Activated naive CD4-positive, alpha-beta T cell treated with anti-CD3 and anti-CD28 coated beads, Interleukin-2, amount 10 ng/mL, durations not matched to agents 7 days and 5 days (primary cell): ENCODE measurements at places on chromosomes 3 and 15.

DNA sequence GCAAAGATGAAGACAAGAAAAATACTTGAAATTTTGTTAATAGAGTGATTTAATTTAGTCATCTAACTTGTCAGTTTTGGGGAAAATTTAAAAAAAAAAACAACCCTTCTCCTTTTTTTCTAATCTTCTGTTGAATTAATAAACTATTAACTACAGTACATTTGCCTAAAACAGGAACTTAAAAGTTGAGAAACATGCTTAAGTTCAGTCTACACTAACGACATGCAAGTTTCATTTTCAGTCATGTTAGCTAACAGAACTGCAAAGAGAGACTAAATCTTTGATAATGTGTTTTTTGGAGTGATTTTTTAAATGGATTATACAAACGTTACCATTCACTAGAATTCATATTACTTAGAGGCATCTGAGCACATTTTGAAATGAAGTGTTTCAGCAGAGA lies 71.9 kb upstream of the MBNL1 start:
- DNase-seq, result no peak

DNA sequence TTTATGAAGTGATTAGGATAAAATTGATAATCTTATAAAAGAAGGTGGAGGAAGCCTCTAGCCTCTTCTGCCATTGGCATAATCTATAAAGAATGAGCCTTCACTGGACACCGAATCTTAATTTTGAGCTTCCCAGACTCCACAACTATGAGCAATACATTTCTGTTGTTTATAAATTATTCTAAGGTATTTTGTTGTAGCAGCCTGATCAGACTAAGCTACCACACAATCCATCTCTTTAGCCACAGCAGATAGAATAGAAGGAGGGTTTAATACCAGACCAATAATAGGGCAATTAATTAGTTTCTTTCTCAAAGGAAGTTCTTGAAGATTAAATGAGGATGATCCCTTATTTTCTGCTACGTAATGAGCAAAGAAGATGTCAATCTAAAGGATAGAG lies 33.3 kb downstream of the SUCNR1 start:
- DNase-seq, result no peak

DNA sequence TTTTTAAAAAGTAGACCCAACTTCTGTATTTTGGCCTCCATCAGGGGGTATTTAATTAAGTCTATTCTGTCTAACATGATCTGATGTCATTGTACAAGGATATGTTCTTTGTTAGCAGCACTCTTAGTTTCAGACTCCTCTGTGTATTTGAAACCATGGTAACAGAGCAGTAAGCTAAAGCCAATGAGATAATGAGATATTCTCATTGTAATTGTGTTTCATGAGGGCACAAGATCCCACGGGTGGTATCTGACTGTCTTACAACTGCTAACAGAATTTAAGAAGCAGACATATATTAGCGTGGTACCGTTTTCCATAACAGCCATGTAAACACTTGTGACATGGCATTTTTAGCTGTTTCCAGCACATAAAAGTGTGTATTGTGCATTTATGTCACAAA lies 251.2 kb upstream of the VEPH1 start:
- no peak for DNase-seq

- no peak for DNase-seq
Observed at GRCh38 chr3:193983846-193984818, 151.8 kb upstream of the HES1 start.

DNA sequence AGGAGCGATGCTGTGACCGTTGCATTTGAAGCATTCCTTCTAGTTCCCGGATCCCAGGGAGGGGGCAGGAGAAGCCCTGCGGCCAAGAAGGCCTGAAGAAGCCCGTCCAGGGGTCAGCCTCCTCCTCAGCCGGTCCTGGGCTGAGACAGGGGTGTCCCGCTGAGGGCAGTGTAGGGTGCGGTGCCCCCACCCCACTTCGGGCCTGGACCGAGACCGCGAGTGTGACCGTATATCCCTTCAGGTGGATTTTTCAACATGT lies 2.8 kb downstream of the OCA2 start:
- no peak for DNase-seq

DNA sequence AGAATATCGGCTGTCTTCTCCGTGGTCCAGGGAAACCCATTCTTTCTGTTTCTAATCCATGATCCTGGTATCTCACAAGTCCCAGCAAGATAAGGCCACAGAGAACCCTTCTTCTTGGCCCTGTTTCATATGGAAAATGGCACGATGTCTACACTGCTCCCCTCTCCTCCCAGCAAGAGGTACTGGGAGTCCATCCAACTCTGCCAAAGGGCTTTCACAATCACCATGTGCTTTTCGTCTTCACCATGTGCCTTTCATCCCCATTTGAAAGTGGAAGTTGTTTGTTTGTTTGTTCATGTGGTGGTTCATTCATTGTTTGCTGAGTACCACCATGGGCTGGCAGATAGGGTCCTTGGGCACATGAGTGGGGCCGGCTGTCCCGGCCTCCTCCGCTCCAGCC lies 5.5 kb downstream of the ITIH3 start:
- DNase-seq, result no peak

GRCh38 chr3:158659454-158660237 lies 12.8 kb downstream of the LXN start:
- DNase-seq, result peak; percentile 66

DNA sequence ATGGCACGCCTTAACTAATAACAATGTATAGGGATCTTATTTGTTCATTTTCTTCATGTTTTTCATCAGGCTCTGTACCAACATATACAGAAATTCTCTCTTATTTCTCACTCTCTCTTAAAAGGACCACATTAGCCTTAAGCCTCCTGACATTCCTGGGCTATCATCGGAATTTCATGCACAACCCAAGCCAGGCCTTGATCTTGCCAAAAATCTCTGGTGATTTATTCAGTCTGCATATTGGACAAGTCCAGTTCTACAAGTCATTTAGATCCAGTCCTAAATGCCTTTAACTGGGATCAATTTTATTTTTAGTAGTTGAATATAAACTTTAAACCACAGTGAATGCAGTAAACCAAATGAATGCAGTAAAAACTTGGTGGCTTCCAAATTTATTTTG lies 385.4 kb downstream of the MECOM start:
- DNase-seq, result no peak

DNA sequence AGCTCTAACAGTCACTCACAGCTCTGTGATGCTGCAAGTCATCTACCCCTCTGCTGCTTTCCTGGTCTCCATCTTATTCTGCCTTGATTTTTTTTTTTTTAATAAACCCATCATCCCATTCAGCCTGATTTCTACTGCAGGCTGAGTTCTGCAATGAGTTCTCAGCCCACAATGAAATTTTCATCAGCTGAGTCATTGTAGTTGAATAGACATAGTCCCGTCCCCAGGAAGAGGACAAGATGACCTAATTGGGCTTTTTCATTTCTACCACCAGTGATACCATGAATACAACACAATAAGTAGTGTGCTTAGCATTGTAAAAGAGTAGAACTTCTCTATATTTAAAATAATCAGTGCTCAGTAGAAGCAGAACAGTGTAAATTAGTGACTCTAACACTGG lies 59.3 kb downstream of the C3orf85 start:
- no peak for DNase-seq

GRCh38 chr3:95343228-95343627 lies 1280.4 kb downstream of the NSUN3 start:
- DNase-seq, result no peak

- DNase-seq, result no peak
Observed at GRCh38 chr3:120649830-120650233, 32.2 kb downstream of the HGD start.

- no peak for DNase-seq
Observed at GRCh38 chr3:53113293-53114010, 16.8 kb downstream of the RFT1 start.

- no peak for DNase-seq
Observed at GRCh38 chr3:37741644-37742043, 120.0 kb upstream of the CTDSPL start.

GRCh38 chr15:70033529-70034140 lies 64.1 kb downstream of the TLE3 start:
- peak; percentile 14 for DNase-seq

- no peak for DNase-seq
Observed at GRCh38 chr3:57068437-57069089, 8.1 kb downstream of the SPATA12 start.

DNA sequence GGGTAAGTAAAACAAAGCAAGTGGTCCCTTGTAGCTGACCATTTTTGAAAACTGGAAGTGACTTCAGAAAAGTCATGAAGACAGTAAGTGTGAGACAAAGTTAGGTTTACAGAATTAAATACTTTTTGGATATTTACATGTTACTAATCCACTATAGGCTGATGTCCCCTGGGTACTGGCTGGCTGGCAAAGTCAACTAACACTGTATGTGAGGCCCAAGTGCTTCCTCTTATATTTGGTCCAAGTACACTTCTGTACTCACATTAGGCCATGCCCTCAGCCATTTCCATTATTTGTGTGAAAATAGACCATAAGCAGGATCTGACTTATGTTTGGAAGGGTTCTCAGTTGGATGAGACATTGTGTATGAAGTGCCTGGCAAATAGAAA lies 5.5 kb upstream of the LEKR1 start:
- no peak for DNase-seq

- no peak for DNase-seq
Observed at GRCh38 chr15:76343313-76343996, 6.9 kb downstream of the ISL2 start.

GRCh38 chr3:131397889-131398288 lies 16.3 kb downstream of the NUDT16 start:
- DNase-seq, result no peak

GRCh38 chr3:112654979-112655378 lies 14.0 kb upstream of the CCDC80 start:
- no peak for DNase-seq

- DNase-seq, result peak; percentile 80
Observed at GRCh38 chr3:197555281-197556261, at the start of gene BDH1. BDH1 (minus strand) TSS chr3:197555968; CDS start chr3:197546443, 9,525 bp downstream.

DNA sequence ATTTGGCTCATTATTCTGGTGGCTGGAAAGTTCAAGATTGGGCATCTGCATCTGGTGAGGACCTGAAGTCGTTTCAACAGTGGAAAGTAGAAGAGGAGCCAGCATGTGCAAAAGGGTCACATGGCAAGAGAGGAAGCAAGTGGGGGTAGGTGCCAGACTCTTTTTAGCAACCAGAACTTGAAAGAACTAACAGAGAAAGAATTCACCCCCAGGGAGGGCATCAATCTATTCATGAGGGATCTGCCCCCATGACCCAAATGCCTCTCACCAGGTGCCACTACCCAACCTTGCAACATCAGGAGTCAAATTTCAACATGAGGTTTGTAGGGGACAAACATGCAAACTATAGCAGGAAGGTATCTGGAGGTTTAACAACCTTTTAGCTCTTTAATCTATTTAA lies 10.3 kb upstream of the RYK start:
- no peak for DNase-seq

DNA sequence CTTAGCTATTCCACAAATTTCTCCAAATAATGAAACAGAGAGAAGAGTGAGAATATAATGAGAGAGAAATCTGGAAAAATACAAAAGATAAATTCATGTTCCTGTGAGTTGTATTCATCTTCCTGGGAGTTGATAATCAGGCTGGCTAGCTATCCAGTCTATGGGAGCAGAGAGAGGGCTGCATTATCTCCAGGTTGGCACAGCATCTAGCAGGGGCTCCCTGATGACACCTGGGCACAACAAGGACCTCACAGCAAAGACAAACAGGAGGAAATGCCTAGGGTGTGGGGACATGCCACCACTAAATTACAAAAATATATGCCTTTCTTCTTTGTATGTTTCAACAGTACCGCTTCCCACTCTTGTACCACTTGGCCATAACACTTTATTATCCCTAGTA lies 1.9 kb downstream of the EHD4 start:
- DNase-seq, result no peak

DNA sequence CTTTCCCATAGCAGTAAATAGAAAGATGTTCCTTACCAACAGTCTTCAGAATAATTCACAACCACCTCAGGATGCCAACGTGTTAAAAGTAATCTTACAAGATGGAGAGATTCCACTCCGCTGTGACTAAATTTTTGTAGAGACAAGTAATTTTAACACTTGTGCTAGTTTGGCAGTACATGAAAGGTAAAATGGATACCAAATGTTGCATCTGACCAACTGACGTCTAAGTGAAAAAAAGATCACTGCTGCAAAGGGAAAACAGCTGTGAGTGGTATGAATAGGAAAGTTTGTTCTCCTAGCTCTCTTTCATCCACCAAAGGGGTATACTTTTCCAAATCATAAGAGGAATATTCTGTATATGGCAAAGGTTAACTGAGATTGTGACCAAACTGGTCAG lies 2.6 kb downstream of the SPG21 start:
- DNase-seq, result no peak

DNA sequence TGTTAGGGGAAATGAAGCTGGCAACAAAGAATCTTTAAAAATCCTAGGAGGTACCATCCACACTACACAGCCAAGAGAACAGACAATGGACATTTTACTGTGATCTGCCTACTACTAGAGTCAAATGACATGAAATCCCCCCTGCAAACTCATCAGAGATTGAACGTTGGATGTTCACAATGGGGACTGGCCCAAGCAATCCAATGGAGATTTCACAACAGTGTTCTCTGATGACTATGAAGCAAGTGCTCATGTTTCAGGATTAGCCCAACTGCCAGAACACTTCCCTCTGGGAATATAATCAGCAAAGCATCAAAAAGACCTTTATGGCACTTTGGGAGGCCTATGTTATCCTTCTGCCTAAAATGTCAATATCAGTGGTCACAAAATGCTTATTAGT lies 97.8 kb downstream of the IGSF11 start:
- no peak for DNase-seq

DNA sequence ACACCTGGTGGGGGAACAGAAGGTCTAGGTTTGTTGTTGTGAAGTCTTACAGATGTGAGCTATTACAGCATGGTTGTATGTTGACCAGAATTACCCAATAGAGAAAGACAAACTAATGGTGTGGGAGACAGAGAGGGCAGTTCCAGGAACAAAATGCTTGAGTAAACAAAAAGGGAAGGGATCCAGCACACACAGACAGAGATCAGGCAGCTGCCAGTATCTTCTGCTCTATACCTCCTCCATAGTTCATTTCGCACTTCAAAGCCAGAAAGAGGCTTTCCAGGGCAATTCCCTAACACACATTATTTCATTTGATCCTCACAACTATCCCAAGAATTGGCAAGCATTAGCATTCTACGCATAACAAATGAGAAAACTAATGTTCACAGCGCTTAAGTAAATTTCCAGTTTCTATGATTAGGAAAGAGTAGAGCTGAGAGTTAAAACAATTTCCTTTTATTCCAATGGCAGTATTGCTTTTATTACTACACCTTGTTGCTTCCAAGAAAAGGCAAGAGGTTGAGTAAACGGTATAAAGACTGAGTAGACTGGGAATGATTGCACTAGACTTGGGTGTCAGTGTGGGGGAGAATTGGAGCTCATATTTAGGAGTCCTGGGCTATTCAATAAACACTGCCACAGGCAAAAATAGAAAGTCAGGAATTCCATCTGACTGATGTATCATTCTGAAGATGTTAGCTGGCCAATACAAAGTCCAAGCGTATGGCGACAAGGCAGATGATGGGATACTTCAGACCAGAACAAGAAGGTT lies 39.7 kb upstream of the ZNF280D start:
- no peak for DNase-seq

DNA sequence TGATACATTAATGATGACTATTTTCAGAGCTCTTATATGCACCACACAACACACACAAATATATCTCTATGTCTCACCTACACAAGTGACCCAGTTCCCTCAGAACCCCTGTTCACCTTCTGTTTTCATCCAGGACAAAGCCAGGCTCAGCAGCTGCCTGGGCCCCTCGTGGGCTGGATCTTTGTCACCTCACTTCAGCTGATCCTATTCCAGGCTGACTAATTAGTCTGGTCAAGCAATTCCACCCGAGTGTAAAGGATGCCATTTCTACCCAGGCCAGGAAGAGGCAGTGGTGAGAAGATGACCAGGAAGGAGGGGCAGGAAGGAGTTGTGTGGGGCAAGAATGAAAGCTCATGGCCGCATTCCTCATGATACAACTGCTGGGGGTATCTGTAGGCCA lies 62.3 kb downstream of the DHX30 start:
- DNase-seq, result no peak
